Fibroblast of the aortic adventitia (primary cell): ENCODE measurements at places on chromosomes 7 and 10.

- DNase-seq, result no peak
These were observed 7.4 kb upstream of the TRPV6 start for GRCh38 chr7:142892951-142893350.

GRCh38 chr10:111560027-111560426 is 483.2 kb downstream of the ADRA2A start:
- peak; percentile 4 for DNase-seq

GRCh38 chr10:529468-530230 is 159.8 kb downstream of the DIP2C start:
- DNase-seq, result no peak

- no peak for DNase-seq
These were observed 3.1 kb downstream of the PAX2 start for GRCh38 chr10:100748231-100749058.

DNA sequence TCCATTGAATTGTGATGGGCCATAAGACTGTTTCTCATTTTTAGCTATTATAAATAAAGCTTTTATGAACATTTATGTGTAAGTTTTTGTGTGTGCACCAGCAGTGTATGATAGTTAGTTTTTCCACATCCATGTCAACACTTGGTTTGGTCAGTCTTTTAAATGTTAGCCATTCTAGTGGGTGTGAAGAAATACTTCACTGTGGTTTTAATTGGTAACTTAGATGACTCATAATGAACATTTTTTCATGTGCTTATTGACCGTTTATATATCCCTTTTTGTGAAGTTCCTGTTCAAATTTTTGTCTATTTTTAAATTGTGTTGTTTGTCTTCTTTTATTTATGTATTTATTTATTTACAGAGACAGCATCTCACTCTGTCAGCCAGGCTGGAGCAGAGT is 23.6 kb upstream of the PDK4 start:
- no peak for DNase-seq

GRCh38 chr10:33966946-33967345 is 632.5 kb upstream of the NRP1 start:
- no peak for DNase-seq

GRCh38 chr10:110547139-110547761 is 20.2 kb upstream of the SMC3 start:
- DNase-seq, result peak; percentile 83

GRCh38 chr7:63043657-63044543 is 954.7 kb upstream of the ZNF722 start:
- DNase-seq, result no peak

- DNase-seq, result peak; percentile 40
These were observed 65.6 kb upstream of the CCDC6 start for GRCh38 chr10:59971915-59972314.

DNA sequence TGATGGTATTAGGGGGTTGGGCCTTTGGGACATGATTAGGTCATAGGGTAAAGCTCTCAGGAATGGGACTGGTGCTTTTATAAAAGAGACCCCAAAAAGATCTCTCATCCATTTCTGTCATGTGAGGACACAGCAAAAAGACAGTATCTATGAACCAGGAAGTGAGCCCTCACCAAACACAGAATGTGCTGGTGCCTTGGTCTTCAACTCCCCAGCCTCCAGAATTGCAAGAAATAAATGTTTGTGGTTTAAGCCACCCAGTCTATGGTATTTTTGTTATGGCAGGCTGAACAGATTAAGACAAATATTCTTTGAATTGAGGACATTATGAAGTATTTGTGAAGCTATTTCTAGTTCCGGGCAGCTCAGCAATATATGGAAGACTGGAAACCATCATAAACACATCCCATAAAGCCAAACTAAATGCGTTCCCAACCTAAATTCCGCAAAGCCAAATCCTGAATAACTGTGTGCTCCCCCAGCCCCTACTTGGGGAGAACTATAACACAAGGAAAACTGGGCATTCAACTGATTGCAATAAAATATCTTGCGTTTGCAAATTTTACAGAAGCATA is 153.7 kb downstream of the GALNT17 start:
- DNase-seq, result no peak
